IPS DF 19.7 (cell line): ENCODE measurements at places on chromosomes 7 and 10.

DNA sequence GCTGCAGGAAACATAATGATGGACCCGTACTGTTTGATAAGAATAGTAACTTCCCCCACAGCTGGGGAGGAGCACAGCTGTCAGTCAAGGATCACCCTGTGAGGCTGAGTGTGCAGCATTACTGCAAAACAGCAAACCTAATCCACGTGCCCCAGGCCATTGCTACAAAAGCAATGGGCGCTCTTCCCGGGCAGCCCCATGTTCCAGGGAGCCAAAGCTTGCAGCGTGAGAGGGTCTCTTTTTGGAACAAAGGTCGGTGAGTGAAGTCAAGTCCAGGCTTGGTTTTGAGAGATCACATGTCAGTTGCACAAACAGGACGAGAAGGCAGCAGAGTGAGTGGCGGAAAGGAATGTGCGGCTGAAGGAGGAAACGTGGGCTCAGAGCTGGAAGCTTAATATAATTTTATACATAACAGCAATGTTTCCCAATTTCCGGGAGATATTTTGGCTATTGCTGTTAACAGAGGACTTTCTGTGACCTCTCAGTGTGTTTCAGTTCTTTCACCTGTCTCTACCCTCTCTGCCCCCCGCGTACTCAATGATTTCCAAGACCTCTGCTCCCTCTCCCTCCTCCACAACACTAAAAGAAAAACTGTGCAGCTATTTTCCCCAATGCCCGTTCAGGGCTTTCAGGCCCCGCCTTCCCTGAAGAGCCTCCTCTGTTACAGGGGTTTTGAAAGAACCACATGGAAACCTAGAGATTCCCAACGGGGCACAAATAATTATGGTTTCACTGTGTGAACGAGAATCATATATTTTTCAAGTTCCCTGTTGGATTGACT is 128.9 kb downstream of the MTPAP start:
- DNase-seq, result no peak

- DNase-seq, result no peak
Measured at GRCh38 chr10:74320026-74320425, 169.0 kb downstream of the ADK start.

GRCh38 chr10:21202776-21203462 is 305.8 kb upstream of the NEBL start:
- DNase-seq, result no peak

DNA sequence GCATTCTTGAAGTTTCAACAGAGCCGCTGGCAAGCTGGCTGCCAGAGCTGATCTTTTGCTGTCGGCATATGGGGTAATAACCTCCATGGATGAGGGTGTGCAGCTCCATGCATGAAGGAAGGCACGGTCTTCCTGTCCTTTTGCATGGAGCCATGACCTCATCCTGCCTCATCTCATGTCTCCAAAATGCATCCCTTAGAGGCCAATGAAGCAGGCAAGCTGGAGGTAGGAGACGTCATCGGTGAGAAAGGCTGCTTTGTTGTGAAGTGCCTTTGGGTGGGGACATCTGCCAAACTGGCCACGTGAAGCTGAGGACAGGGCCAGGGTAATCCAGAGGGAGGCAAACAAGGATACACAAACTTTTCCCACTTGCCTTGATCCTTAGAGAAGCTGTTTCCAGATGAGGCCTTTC is 161.5 kb upstream of the TBX20 start:
- no peak for DNase-seq

- no peak for DNase-seq
Measured at GRCh38 chr10:12321641-12322040, 27.7 kb upstream of the CAMK1D start.

- no peak for DNase-seq
Measured at GRCh38 chr10:19922236-19922963, 106.2 kb downstream of the PLXDC2 start.

DNA sequence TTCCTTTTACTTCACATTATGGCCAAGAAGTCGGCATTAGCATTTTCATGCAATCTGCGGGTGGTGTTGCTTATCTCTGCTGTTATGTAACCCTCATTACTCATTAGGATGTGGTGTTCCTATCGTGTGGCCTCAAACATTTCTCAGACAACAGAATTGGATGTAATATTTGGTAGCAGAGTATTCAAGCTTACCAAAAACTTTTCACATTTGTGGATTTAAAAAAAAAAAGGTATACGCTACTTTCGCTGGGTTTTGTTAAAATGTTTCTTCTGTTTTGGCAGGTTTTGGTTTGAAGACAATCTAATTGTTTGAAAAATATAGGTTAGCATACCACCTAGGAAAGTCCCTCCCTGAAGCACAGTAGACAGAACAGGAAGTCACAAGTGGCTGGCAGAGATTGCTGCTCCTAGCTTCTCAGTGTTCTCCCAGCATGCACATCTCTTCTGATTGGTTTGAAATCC is 128.8 kb downstream of the GATA3 start:
- no peak for DNase-seq

GRCh38 chr7:81516898-81517297 is 252.9 kb downstream of the HGF start:
- DNase-seq, result no peak

DNA sequence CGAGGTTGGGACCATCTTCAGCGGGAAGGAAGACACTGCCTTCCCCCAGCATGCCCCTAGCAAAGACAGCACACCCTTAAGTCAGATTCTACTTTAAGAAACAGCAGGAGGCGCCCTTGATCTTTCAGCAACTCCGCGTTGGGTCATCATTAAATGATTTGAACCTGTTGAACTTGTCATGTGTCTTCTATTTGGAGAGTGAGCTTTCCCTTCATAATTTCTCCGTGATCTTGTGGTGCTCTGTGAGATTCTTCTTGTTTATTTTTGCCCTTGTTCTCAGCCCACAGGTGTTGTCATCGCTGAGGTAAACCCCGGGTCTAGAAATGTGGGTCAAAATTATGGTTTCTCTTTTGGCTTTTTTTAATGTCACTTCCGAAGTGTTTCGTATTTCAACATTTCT is 49.5 kb upstream of the PITRM1 start:
- no peak for DNase-seq

DNA sequence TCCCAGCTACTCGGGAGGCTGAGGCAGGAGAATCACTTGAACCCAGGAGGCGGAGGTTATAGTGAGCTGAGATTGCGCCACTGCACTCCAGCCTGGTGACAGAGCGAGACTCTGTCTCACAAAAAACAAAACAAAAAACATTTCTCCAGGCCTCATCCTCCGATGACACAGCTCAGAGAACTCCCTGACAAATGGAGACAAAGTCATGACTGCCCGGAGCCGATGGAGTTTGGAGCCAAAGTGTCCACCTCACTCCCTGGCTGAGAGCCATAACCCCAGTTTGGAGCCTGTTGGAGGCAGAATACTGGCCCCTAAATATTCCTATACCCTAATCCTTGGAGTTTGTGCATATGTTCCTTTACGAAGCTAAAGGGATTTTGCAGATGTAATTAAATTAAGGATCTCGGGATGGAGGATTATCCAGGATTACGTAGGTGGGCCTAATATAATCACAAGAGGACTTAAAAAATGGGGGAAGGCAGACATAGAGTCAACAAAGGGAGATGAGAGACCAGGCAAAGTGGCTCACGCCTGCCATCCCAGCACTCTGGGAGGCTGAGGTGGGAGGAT is 22.7 kb downstream of the SSC4D start:
- DNase-seq, result no peak

DNA sequence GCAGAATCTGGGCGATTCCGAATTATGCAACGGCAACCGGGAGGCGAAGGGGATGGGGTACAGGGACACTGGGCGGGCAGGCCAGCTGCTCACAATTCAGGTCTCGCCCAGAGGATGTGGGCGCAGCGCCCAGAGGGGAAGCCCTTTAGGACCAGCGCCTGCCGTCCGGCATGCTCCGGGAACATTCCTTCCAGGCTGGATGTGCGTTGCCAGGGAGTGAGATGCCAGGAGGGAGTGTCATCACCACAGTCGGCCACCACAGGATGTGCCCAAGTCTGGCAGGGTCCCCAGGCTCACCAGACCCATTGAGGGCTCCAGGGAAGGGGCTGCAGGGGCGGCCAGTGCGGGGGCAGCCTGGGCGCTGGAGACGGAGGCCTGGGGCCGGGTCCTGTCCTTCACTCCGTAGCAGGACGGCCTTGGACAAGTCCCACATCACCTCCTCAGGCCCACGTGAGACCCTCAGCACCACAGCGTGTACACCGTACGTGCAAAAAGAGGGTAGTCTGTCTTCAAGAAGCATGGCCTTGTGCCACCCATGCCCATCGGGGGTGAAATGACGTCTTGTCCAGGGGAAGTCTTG is 63.9 kb downstream of the FOXL3 start:
- DNase-seq, result no peak

DNA sequence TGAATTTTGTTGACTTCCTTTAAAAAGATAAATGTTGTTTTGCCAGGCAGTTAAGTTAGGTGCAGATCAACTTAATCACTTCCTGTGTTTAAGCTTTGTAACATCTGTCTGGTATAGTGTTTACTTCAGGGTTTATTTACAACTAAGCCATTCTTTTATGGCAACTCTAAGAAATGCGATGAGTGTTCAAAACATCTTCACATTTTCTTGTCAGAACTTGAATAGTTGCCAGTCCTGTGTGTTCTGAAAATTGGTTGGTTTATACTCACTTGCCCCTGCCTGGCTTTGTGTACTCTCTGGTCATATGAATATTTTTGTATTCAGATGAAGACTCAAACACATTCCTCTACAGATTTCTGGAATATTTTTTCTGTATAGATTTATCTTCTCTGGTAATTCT is 327.2 kb downstream of the MDFIC start:
- no peak for DNase-seq

GRCh38 chr7:26668821-26669220 is 195.6 kb downstream of the SKAP2 start:
- no peak for DNase-seq

DNA sequence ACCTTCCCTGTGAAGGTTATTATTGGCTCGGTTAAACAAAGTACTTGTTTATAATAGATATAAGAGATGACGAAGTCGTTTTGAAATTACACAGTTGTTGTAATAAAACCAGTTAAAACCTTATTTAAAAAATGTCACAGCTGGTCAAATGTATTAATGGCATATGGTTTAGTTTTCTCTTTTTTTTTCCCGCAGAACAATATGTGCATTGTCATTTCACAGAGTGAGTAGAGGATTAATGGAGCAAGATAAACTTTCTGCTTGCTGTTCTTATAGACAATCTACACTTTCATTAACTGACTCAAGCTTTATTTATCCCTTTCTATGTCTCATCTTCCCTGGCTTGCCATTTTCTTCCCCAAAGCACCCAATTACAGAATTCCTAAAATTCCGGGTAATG is 404.3 kb upstream of the NPVF start:
- no peak for DNase-seq

DNA sequence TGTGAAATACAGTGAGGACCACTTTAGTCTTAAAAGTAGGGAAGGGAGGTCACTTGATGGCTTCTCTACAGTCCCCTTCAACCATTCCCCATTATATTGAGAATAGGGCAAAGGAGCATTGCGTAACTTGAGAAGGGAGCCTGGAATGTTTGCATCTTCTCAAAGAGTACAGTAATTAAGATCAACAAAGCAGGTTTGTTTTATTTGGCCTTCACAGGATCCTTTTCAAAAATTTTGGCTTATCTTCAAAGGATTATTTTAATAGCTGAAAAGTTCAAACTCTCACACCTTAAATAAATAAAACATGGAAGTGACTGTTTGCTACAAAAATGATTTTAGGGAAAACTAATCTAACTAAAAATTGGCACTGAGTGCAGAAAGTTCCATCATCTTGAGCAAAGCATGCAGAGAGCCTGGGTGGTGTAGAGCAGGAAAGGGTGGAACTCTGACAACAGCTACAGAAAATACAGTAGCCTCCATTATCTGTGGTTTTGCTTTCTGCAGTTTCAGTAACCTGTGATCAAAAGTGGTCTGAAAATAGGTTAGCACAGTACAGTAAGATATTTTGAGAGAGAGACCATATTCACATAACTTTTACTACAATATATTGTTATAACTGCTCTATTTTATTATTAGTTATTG is 214.0 kb downstream of the MDFIC start:
- DNase-seq, result no peak

DNA sequence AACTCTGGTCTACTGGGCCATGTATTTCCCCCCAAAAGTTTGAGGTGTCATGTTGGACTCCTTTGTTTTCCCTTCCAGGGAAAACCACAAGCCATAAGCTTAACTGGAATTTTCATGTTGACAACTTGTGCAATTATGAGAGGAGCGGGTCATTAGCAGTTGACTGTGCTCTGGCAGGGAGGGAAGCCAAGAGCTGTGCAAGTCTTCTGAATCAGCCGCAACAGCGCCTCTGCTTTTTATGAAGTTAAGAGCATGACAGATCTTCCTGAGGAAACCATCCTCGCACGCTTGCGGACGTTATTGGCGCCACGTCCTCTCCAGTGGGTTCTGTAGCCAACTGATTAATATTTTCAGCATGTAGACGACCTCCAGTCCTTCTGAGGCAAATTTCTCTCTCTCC is 148.7 kb upstream of the MKI67 start:
- no peak for DNase-seq

DNA sequence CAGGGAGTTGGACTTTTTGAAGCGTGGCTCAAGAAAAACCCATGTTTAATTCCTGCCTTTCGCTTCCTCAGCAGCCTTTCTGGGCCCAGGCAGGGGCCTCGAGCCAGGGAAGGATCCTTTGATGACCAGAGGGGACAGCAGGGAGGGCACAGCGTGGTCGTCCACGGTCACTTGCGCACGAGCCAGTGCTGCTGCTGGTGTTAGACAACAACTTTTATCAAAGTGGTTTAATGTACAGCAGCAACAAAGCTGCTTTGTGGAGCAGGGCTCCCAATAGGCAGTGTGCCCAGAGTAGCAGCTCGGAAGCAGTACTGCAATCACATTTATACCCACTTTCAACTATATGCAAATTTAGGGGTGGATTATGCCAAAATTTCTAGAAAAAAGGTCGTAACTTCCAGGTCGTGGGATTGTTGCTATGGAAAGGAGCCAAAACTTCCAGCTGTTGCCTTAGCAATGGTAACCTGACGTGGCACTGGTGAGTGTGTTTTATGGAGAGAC is 6.1 kb downstream of the GIMAP1 start:
- no peak for DNase-seq

GRCh38 chr10:11104772-11105675 is 87.4 kb downstream of the CELF2 start:
- no peak for DNase-seq

DNA sequence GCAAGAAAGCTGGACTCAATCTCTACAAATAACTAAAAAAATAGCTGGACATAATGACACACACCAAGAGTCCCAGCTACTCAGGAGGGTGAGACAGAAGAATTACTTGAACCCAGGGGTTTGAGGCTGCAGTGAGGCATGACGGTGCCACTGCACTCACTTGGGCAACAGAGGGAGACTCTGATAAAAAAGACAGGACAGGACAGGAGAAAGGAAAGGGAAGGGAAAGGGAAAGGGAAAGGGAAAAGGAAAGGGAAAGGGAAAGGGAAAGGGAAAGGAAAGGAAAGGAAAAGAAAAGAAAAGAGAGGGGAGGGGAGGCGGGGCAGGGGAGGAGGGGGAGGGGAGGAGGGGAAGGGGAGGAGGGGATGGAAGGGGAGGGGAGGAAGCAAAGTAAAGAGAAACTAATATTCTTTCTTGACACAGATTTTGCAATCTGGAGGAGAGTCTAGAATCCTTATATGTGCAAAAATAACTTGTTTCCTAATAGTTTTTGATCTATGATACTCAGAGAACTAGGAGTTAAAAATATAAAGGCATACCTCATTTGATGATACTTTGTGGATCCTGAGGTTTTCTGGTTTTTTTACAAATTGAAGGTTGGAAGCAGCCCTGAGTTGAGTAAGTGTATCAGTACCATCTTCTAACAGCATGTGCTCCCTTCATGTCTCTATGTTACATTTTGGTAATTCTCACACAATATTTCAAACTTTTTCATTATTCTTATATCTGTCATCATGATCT is 8.0 kb downstream of the SAR1A start:
- DNase-seq, result no peak

GRCh38 chr7:43537765-43538403 is 45.0 kb upstream of the STK17A start:
- no peak for DNase-seq
